ENCODE measurements at places on chromosomes 5 and 9. TPM values are rescaled to one million over a fixed set of nuclear protein-coding genes. Genes with fewer than 3 reads are reported as not detected.

- peaks cover 20% of the 10 kb centered on the region for H3K4me1 ChIP-seq
- H3K27ac ChIP-seq: no peak overlapping the region
- peak; percentile 49 for DNase-seq
- H3K4me3 ChIP-seq: no peak overlapping the region
- no peaks in the 10 kb centered on the region for H3K36me3 ChIP-seq
- peaks cover 24% of the 10 kb centered on the region for H3K27me3 ChIP-seq
Observed at GRCh38 chr9:90092508-90092907, 487.7 kb downstream of the GADD45G start.

The PCDHB11 gene
- not detected for total RNA-seq

DNA sequence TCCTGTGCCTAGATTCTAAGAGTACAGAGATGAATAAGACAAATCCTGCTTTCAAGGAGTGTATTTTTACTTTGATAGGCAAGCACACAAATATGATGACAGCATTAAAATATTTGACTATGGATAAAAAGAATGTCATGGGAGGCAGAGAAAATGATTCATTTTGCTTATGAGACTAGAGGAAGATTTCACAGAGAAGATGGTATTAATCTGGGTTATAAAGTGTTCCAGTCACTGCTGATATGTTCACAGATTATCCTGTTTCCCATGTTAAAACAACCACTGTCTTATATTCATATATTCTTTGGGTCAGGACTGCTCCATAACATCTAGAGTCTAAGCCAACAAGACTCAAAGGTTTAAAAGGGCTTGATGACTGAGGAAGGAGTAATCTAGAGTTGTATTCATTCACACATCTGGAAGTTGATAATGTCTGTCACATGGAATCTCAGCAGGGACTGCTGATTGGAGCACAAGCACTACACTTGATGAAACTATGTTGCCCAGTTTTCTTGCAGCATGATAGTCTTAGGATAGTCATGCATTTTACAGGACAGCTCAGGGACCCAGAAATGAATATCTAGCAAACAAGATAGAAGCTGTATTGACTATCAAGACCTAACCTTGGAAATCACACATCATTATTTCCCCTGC, 79.3 kb downstream of the STARD4 start:
- peak overlapping the region; percentile 2 for H3K27ac ChIP-seq
- no peak overlapping the region for H3K4me3 ChIP-seq
- no peaks in the 10 kb centered on the region for H3K27me3 ChIP-seq
- H3K4me1 ChIP-seq: peaks cover 39% of the 10 kb centered on the region
- DNase-seq: no peak

- no peaks in the 10 kb centered on the region for H3K36me3 ChIP-seq
- peaks cover 1% of the 10 kb centered on the region for H3K27me3 ChIP-seq
- no peak overlapping the region for H3K27ac ChIP-seq
- DNase-seq: no peak
- H3K4me3 ChIP-seq: no peak overlapping the region
Observed at GRCh38 chr9:31103836-31104235, 1280.6 kb upstream of the ACO1 start.

GRCh38 chr5:85388770-85389169, 1004.1 kb upstream of the EDIL3 start:
- no peak overlapping the region for H3K4me3 ChIP-seq
- no peak overlapping the region for H3K27ac ChIP-seq
- DNase-seq: no peak
- H3K36me3 ChIP-seq: no peaks in the 10 kb centered on the region
- no peaks in the 10 kb centered on the region for H3K4me1 ChIP-seq

- H3K4me3 ChIP-seq: no peak overlapping the region
- no peaks in the 10 kb centered on the region for H3K4me1 ChIP-seq
- no peak for DNase-seq
- H3K27ac ChIP-seq: no peak overlapping the region
- H3K27me3 ChIP-seq: no peaks in the 10 kb centered on the region
- no peaks in the 10 kb centered on the region for H3K36me3 ChIP-seq
Observed at GRCh38 chr9:108056805-108057386, 567.3 kb upstream of the KLF4 start.

GRCh38 chr5:100780376-100780870, 122.7 kb downstream of the ST8SIA4 start:
- DNase-seq: no peak
- H3K27ac ChIP-seq: peak overlapping the region; percentile 98
- peaks cover 3% of the 10 kb centered on the region for H3K36me3 ChIP-seq

GRCh38 chr9:80369641-80370040, 797.9 kb downstream of the TLE4 start:
- no peak for DNase-seq
- H3K4me1 ChIP-seq: no peaks in the 10 kb centered on the region
- H3K4me3 ChIP-seq: no peak overlapping the region
- H3K36me3 ChIP-seq: no peaks in the 10 kb centered on the region
- no peak overlapping the region for H3K27ac ChIP-seq

The MBLAC2 gene
- 4.9 TPM for total RNA-seq

DNA sequence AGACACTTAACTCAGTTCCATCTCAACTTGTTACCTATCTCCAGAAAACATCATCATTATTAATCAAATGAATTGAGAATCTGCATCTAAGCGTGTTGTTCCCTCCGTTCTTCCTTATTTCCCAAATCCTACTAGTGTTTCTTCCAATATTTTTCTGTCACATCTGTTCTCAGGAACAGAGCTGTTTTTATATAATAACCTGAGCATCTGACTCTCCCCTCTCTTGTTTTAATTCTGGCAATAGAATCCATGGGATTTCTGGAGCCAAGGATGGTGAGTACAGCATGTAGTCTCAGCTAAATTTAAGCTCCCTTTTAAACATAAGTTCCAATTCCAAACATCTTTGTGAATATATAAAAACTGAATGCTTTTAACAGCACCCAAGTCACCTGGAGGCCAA, 558.3 kb downstream of the DTWD2 start:
- no peak for DNase-seq
- H3K27ac ChIP-seq: no peak overlapping the region
- no peak overlapping the region for H3K4me3 ChIP-seq
- no peaks in the 10 kb centered on the region for H3K27me3 ChIP-seq

DNA sequence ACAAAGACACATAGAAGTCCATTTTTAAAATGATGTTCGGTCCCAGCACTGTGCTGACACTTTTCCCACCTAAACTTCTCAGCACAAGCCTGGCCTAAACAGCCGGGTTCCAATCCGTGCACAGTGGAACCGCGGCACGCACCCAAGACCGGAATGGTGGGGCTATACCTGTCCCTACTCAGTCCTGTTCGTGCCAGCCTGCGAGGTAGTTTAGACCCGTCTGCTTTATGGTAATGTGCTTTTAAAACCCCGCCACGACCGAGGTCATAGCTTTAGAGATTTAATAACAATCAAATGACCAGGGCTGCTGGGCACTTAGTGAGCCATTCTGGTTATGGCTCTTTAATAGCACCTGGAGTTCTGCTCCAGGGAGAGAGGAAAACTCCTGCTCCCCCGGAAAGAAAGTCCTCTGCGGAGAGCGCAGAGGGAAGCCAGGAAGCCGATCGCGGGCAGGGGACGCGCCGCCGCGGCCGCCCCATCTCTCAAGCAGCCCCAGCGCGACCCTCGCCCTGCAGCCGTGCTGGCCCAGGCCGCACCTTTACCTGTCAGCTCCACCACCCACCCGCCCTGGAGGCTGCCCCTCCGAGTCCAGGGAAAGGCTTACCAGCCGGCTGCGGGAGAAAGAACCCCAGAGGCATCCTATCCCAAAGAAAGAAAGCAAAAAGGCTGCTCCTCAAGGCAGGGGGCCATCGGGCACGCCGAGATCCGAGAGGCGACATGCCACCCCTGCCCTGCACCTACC, 511 bp downstream of the ARL15 start:
- peaks cover 28% of the 10 kb centered on the region for H3K4me1 ChIP-seq
- peak overlapping the region; percentile 85 for H3K27ac ChIP-seq
- no peaks in the 10 kb centered on the region for H3K36me3 ChIP-seq
- DNase-seq: peak; percentile 54
- H3K4me3 ChIP-seq: peak overlapping the region; percentile 78

GRCh38 chr5:112915831-112916230, 6.2 kb downstream of the REEP5 start:
- no peak overlapping the region for H3K4me3 ChIP-seq
- peaks cover 65% of the 10 kb centered on the region for H3K36me3 ChIP-seq
- no peak for DNase-seq
- H3K4me1 ChIP-seq: peaks cover 75% of the 10 kb centered on the region
- no peaks in the 10 kb centered on the region for H3K27me3 ChIP-seq

The BAAT gene
- total RNA-seq: not detected

The SLC38A9 gene
- total RNA-seq: 11.4 TPM

DNA sequence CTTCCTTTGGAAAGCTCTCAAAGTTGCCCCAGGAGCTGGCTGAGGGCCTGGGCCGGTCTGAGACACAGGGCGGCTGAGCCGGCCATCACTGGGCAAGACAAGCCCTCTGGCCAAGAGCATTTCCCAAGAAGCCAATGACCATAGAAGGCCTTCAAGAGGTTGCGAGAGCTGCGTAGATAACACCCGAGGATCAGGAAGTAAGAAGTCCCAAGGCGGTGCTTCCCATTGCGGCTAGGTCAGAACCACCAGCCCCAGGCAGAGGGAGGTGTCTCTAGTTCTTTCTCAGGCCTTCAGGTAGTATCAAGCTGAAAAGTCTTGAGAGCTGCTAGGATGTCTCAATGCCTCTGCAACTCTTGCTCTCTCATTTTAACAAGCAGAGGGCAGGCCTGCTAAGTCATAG, 54.0 kb upstream of the C5orf58 start:
- no peaks in the 10 kb centered on the region for H3K4me1 ChIP-seq
- DNase-seq: no peak
- H3K27ac ChIP-seq: no peak overlapping the region

GRCh38 chr5:134935711-134936602, 31.0 kb downstream of the PCBD2 start:
- H3K27me3 ChIP-seq: no peaks in the 10 kb centered on the region
- H3K4me3 ChIP-seq: no peak overlapping the region
- H3K4me1 ChIP-seq: no peaks in the 10 kb centered on the region
- no peak overlapping the region for H3K27ac ChIP-seq
- H3K36me3 ChIP-seq: peaks cover 4% of the 10 kb centered on the region

The PPP3R2 gene
- not detected for total RNA-seq

GRCh38 chr5:59222687-59223511, 640.0 kb downstream of the RAB3C start:
- no peaks in the 10 kb centered on the region for H3K4me1 ChIP-seq
- no peak overlapping the region for H3K4me3 ChIP-seq
- H3K27me3 ChIP-seq: peaks cover under 1% of the 10 kb centered on the region
- H3K36me3 ChIP-seq: no peaks in the 10 kb centered on the region
- DNase-seq: no peak

DNA sequence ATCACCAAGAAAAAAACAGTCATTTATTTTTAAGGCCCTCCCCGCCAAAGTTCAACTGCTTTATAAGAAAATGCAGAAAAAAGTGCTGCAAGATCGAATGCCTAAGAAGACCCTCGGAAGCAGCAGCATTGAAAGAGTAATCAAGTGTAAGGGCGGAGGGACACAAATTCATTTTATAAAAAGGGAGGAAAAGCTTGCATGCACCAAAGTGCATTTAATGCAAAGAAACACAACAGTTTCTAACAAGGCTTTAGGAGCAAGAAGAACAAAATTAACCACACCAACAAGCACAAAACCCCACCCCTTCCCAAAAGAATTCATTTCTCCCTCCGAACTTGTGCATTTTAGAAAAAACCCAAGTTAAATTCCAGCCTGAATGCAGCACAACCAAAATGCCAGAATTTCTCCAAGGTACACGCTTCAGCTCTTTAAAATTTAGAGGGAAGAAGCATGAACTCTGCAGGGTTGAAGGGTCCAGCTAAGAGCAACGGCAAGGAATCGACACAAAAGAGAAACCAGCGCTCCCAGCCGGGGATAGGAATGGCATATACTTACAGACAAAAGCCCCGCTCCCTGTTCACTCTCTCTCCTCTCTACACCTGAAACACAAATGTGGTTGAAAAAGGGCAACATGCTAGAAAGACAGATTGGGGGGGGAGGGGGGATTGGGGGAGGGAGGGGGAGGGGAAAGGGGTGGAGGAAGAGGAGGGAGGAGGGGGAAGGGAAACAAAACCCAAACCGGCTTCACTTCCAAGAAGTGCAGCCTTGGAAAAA, at the start of gene NREP:
NREP (minus strand) TSS at position 614 of the 774 bp plus-strand sequence. CDS start 1,422 bp downstream, outside the sequence.
- H3K4me1 ChIP-seq: peaks cover 21% of the 10 kb centered on the region
- H3K4me3 ChIP-seq: peak within 1 kb of the TSS; percentile 80
- H3K36me3 ChIP-seq: no peaks in the 10 kb centered on the region
- peak within 1 kb of the TSS; percentile 82 for H3K27ac ChIP-seq
- DNase-seq: peak; percentile 52

- no peak overlapping the region for H3K27ac ChIP-seq
- H3K4me1 ChIP-seq: peaks cover 18% of the 10 kb centered on the region
- H3K4me3 ChIP-seq: no peak overlapping the region
- DNase-seq: no peak
Observed at GRCh38 chr9:22060831-22061383, 51.8 kb upstream of the CDKN2B start.

The CCT5 gene
- total RNA-seq: 461 TPM

The NIPAL4 gene
- total RNA-seq: 0.29 TPM

- H3K4me1 ChIP-seq: no peaks in the 10 kb centered on the region
- H3K27me3 ChIP-seq: no peaks in the 10 kb centered on the region
- no peak overlapping the region for H3K4me3 ChIP-seq
- no peak for DNase-seq
- no peak overlapping the region for H3K27ac ChIP-seq
Observed at GRCh38 chr9:92425474-92425873, 1.2 kb upstream of the OMD start.

DNA sequence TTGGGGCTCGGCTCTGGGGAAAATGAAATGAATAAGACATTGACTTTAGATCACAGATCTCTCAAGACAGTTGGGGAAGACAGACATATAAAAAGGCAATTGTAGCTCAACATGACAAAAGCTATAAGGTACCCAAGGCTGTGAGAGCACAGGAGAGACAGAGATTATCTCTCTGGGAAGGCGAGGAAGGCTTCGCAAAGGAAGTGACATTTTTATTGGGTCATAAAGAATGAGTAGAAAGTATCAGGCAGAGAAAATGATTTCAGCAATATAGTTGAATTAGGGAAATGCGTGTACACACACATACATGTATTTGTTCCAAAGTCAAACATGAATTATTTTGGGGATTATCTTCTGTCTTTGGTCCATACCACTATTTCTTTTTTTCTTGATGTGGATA, 381.8 kb upstream of the ADAMTSL1 start:
- no peak overlapping the region for H3K27ac ChIP-seq
- H3K4me1 ChIP-seq: no peaks in the 10 kb centered on the region
- no peak overlapping the region for H3K4me3 ChIP-seq
- H3K36me3 ChIP-seq: no peaks in the 10 kb centered on the region

The KIF4B gene
- not detected for total RNA-seq

The DIAPH1 gene
- total RNA-seq: 218 TPM

- no peaks in the 10 kb centered on the region for H3K36me3 ChIP-seq
- no peak for DNase-seq
- H3K4me1 ChIP-seq: no peaks in the 10 kb centered on the region
- no peak overlapping the region for H3K27ac ChIP-seq
- no peak overlapping the region for H3K4me3 ChIP-seq
Observed at GRCh38 chr9:104948277-104948676, 20.3 kb upstream of the ABCA1 start.

DNA sequence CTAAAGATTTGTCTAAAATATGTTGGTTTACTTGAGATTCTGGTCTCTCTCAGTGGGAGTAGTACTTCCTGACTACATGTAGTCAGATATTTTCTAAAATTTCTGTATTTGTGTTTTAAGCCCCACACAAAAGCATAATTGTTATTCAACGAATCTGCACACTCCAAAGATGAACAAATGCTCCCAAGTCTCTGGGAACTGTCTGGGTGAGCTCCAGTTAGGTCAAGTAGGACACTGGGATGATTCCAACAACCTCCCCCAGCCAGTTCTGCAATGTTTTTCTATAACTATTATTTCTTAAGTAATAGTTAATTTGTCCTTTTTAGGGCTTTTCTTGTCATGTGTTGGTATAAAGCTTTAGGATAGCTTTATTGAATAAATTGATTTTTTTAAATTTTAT, 174.6 kb downstream of the FAM174A start:
- DNase-seq: no peak
- H3K27me3 ChIP-seq: no peaks in the 10 kb centered on the region
- no peak overlapping the region for H3K4me3 ChIP-seq
- H3K27ac ChIP-seq: no peak overlapping the region

Data from activated CD8-positive, alpha-beta T cell treated with anti-CD3 and anti-CD28 coated beads for 36 hours (primary cell).